ENCODE measurements at places on chromosomes 13 and 19.
A peak's percentile ranks its signal among the peaks of the same experiment; 100 is the strongest.

DNA sequence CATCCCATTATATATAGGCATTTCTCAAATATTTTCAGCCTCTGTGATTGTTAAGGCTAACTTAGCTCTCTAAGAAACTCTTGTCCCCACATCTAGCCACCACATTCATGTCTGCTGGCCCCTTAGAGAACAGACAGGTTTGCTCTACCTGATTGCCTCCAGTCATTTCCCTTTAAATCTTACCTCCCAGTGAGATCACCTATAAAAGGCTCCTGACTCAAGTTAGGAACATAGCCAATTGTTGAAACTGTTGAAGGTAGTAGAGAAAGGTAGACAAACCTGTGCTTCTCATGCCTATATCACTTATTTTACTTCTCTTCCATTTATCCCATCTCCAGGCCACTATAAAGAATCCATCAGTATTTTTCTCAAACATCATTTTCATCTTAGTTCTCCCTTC lies 771.4 kb downstream of the DIAPH3 start:
- no peak for DNase-seq

DNA sequence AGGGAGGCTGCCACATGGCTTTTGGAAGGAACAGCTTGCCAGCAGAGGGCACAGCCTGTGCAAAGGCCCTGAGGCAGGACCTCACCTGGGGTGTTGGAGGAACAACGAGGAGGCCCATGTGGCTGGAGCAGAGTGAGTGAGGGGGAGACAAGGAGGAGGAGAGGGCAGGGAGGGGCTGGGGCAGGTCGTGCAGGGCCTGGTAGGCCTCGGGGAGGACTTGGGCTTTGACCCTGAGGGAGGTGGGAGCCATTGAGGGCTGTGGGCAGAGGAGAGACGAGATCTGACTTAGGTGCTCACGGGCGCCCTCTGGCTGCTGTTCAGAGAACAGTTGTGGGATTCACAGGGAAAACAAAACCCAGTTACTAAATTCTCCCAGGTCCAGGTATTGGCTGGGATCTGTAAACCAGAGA lies 25.2 kb downstream of the ZNRF4 start:
- DNase-seq: peak; percentile 46

- no peak for DNase-seq
Observed at GRCh38 chr13:22082437-22083100, 411.7 kb downstream of the FGF9 start.

DNA sequence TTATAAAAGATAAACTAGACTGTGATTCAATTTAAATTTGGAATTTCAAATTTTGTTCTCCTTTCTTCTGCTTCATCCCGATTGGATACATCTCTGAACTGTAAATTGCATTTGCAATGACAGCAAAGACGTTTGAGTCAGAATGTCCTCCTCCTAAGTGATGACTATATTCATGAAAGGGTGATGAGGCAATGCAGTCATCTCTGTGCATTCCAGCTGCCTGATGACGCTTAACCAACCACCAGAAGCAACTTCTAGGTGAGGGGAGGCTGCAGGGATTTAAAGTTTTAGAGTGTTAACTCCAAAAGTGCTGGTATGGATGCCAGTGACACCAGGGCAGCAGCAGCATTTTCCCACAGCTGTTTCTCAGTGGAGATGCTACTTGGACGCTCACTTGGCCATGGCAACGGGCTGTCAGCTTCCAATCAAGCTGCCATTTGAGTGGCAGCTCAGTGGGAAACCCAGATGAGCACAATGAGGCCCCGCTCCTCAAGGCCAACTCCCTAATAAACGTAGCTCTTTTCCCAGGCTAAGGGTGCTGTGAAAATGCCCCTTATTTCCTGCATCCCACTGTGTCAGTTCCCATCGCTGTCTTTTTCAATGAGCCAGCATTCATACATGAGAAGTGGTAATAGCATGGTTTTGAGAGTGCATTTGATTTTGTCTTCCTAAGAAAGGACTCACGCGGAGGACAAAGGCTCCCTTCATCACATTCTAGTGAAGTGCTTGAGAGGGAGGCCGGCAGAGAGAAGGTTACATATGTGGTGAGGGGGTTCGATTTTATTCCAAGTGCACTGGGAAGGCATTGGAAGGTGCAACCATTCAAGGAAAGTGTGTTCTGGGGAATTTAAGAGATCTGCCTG lies 45.2 kb upstream of the AMER2 start:
- DNase-seq: no peak

DNA sequence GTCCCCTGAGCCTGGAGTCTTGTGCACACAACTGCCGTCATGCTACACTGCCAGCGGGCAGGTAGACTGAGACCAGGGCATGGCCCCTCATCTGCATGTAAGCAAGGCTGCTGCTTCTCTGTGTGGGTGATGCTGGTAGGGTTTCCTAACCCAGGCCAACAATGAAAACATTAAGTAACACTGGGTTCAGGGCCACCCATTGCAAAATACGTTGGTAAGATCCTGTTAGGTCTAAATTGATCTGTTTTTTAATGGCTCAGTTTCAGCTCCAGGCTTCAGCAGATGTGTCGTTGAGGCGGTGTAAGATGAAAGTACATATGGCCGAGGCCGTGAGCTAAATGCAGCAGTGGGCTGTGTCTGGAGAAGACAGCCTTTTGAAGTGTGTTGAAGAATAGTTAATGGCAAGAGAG lies 383.4 kb downstream of the IRS2 start:
- no peak for DNase-seq

DNA sequence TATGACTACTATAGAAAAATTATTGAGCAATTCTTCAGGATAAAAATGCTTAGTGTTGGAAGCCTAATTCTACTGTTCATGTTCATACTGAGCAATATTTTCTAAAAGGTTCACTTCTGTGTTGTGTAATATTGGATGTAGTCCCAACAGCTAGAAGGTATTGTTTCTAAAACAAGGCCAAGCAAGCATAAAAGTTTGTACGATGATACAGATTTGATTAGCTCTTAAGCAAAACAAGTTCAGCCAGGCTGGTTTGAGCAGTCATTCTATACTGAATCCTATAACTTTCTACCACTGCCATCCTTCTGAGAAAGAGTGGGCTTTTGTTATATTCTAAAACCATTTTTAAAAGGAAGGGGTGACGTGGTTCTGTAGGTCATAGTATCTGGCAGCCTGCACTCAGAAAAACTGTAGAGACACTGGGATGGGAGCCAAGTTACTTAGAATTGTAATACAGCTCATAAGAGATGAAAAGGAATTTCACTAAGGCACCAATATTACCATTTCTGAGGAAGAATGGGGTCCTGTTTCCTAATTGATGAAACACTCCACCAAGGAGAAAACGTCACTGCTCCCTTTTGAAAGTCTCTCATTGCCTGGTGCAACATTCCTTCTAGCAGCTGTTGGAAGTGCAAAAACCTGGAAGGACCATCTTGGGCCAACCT lies 275.0 kb upstream of the DACH1 start:
- no peak for DNase-seq

GRCh38 chr19:47419030-47419783 lies at the start of gene MEIS3:
Gene MEIS3, minus strand, starts transcription at chr19:47419527. Its CDS starts 446 bp downstream, at chr19:47419081.
- DNase-seq: no peak

DNA sequence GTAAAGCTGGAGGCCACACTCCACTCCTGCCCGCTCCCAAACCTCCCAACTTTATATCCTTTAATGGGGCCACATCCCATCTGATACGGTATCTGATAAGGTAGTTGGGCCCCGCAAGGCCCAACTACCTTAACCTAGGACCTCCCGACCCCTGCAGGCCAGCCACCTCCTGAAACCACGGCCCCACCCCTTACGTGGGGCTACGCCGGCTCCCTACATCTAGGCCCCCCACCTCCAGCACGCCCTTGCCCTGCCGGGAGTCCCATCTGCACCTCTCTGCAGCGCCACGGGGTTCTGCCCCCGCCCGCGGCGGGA lies 2.2 kb downstream of the IGFLR1 start:
- DNase-seq: no peak

DNA sequence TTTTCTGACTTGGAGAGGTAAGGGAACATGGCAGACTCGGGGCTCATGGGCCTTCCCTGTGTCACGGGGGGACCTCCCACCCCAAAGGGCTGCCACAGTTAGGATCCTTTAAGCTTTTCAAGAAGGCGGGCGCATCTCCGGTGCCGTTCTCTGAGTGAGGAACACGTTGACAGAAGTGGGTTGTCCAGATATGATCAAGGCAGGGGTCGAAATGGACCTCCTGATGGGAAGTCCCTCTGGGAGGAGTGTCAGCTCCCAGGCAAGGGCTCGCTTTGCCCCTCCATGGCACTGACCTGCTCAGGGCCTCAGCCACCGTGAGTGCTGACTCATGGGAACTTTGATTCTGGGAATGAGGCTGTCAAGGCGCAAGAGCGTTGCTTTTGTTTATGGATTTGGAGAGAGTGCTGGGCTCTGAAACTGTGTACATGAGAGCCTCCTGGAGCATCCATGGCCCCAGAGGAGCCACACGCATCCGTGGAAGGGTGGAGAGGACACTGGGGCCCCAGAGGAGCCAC lies 6.5 kb upstream of the TEX29 start:
- DNase-seq: no peak

- no peak for DNase-seq
Observed at GRCh38 chr13:29474991-29475390, 120.5 kb downstream of the SLC7A1 start.

GRCh38 chr19:19432732-19433131 lies 27.3 kb downstream of the GATAD2A start:
- no peak for DNase-seq

GRCh38 chr19:2252797-2253105 lies 3.5 kb downstream of the JSRP1 start:
- DNase-seq: no peak

DNA sequence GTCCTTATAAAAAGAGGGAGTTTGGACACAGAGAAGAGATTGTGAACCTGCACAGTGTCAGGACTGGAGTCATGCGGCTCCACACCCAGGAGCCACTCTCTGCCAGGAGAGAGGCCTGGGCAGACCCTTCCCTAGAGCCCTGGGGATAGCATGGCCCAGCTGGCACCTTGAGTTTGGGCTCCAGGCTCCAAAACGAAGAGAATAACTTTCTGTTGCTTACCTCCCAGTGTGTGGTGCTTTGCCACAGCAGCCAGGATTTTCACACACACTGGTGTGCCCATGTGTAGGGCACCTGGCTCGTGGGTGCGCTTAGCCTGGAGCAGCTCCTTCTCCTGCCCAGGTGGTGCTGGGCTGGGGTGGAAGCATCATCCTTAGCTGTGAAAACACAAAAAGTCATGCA lies 344.3 kb downstream of the TEX29 start:
- DNase-seq: no peak

GRCh38 chr13:89465366-89465765 lies 1794.2 kb downstream of the SLITRK5 start:
- DNase-seq: no peak

DNA sequence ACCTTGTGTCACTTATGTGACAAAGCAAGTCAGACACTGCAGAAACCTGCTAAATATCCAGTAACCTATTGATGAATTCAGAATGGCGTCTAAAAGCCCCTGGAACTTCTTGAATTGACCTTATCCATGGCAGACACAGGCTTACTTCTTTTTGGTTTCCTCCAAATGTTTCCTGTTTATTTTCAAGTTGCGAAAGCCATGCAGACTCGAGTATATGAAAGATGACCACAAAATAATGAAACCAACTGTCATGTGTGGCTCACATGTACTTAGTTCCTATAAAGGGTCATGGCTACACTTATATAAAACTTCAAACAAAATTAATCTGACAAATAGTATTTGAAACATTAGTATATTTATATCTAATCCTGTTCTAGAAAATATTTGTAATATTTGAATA lies 113.1 kb upstream of the FNDC3A start:
- no peak for DNase-seq

- no peak for DNase-seq
Observed at GRCh38 chr13:47215736-47216135, 318.9 kb upstream of the HTR2A start.

- no peak for DNase-seq
Observed at GRCh38 chr19:732148-733069, 18.5 kb upstream of the MISP start.

- DNase-seq: peak; percentile 58
Observed at GRCh38 chr19:38666663-38667511, 19.4 kb downstream of the ACTN4 start.

DNA sequence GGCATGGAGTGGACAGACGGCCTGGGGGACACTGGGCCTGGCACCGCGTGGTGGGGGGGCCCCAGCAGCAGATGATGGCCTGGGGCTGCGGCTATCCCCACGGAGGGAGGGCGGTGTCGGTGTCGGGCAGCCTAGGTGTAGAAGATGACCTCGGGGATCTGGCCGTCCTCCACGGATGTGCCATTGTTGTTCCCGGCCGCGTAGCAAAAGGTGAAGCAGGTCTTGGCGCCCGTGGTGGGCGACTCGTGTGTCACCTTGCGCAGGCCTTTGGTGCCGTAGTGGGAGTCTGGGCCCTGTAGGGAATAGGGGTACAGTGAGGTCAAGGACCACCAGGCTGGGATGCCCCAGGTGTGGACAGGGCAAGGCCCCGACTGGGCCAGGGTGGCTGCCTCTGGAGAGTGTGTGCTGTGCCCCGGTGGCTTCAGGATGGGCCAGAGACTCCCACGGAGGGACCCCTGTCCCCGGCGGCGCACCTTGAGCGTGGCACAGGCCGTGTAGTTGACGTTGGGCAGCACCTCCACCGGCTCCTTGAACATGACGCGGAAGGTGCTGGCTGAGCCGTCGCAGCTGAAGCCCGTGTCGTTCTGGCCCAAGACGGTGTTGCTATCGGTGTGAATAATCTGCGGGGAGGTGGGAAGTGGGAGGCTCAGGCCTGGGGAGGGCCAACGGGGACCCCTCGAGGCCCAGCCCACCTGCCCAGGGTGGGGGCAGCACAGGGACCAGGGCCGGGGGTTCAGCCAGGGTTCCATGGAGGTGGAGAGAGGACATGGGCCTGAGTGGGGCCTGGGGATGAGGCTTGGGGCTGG lies 29.0 kb downstream of the BTBD2 start:
- DNase-seq: no peak

- no peak for DNase-seq
Observed at GRCh38 chr19:45972081-45972946, 1.4 kb downstream of the NOVA2 start.

DNA sequence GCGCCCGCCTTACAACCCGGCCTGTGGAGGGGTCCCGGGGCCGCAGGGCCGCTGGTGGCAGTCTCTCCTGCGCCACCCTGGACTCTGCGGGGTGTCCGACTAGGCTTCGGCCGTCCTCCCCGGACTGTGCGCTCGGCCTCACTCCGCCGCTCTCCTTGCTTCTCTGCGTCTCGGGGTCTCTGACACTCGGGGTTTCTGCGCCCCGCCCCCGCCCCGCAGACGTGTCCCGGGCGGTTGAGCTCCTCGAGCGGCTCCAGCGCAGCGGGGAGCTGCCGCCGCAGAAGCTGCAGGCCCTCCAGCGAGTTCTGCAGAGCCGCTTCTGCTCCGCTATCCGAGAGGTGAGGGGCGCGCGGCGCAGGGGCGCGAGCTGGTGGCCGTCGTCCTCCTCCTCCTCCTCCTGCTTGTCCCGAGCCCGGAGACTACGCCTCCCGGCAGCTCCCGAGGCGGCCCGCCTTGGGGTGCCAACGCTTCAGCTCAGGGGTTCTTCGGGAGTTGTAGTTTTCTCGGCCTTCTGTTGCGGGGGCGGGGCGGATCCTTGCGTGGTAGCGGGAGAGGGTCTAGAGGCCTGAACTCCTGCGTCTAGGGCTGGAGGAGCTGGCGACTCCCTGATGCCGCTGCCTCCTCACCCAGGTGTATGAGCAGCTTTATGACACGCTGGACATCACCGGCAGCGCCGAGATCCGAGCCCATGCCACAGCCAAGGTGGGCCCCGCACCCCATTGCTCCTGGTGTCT lies 627 bp downstream of the LIN7B start:
- DNase-seq: no peak
